HFFc6 (cell line): ENCODE measurements at places on chromosomes 4 and X. TPM values are rescaled to one million over a fixed set of nuclear protein-coding genes. Genes with fewer than 3 reads are reported as not detected.

RGN gene
- total RNA-seq = 0.48 and 2.8 TPM in 2 replicates

SRPK3 gene
- total RNA-seq = 0.27 to 0.51 TPM (median 0.35 TPM) in 3 replicates

HSD17B10 gene
- 78.7 to 97.6 TPM (median 88.3 TPM) in 3 replicates for total RNA-seq

PTTG2 gene
- not detected in 3 replicates for total RNA-seq

MAGEB10 gene
- total RNA-seq = not detected in 3 replicates

DNA sequence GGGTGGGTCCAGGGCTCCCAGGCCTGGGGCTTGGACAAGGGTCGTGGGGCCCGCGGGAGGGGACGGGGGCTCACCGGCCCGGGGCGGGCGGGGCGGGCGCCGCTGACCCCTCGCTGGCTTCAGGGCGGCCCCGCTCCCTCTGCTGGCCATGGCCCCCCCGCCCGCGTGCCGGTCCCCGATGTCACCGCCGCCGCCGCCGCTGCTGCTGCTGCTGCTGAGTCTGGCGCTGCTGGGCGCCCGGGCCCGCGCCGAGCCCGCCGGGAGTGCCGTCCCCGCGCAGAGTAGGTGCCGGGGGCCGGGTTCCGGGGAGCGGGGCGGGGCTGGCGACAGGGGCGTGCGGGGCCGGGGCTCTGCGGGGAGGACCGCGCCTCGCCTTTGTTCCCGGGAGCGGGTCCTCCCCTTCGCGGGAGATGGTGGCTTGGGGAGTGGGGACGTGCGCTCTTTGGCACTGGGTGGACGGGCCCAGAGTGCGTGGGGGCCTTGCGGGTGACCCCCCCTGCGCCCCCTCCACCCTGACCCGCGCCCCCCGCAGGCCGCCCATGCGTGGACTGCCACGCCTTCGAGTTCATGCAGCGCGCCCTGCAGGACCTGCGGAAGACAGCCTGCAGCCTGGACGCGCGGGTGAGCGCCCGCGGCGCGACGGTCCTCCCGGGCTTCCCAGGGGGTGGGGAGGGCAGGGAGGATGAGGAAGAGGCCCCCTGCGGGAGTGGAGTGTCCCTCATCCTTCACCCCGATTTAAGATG is 16.8 kb upstream of the NAT8L start:
- DNase-seq = no peak

DNA sequence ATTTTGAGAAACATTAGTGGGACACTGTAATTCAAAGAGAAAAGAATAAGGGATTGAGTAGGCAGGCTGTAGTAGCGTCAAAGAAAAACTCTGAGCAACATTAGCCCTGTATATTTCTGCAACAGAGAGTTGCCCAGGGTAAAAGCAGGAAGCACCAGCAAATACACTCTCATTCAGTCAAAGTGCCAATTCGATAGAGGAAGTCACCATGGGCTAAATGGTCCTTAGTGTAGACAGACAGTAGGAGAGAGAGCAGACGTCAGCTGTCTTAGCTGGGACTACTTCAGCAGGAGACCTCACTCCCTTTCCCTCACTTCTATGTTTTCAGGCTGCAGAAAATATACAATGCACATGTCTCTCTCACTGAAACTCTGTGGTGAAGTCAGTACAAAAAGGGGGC is 2073.8 kb upstream of the TENM3 start:
- DNase-seq = no peak

- no peak for DNase-seq
Measured at GRCh38 chr4:120508036-120508435, 414.5 kb downstream of the PRDM5 start.

DNA sequence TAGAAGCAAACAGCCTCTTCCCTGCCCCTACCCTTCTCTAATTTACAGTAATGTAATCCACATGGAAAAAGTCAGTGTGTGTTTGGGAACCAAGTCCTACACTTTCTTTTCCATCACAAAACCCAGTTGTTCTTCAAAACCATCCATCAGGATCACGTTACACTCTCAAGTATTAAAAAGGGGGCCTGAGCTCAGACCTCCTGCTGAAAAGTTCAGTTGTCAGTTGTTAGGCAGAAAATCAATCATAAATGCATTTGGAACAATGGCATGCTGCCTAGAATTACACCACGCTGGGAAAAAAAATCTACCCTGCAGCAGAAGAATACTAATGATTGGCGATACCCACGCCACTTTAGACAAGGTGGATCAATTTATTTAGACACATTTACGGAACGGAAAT is 236.5 kb downstream of the PARM1 start:
- DNase-seq = no peak

DNA sequence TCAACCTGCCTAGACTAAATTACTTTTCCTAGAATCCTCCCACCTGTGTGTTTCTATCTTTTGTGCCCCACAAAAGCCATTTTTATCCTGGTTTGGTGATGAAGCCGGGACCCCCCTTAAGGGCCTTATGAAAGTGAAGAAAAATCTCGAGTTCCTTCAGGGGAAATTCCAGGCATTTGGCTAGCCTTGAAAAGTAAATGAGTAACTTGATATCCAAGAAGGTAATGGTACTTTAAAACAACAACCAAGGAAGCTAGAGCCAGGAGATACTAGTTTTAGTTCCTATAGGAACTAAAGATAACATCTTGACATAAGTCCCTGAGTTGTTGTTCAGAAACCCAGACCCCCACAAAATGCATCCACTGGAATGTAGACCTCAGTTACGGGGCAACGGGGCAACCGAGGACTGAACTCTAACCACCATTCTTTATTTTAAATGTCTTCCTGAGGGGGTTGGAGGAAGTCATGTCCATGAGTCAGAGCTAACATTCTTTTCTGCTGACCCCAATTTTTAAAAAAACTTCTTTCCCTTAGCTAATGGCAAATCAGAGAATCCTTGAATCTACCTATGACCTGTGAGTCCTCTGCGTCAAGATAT is 73.9 kb downstream of the VCX3A start:
- DNase-seq = no peak

GRCh38 chrX:107713203-107713542 is 62.4 kb downstream of the TSC22D3 start:
- DNase-seq = no peak

GRCh38 chr4:68176500-68176899 is 46.8 kb upstream of the TMPRSS11F start:
- DNase-seq = no peak

DNA sequence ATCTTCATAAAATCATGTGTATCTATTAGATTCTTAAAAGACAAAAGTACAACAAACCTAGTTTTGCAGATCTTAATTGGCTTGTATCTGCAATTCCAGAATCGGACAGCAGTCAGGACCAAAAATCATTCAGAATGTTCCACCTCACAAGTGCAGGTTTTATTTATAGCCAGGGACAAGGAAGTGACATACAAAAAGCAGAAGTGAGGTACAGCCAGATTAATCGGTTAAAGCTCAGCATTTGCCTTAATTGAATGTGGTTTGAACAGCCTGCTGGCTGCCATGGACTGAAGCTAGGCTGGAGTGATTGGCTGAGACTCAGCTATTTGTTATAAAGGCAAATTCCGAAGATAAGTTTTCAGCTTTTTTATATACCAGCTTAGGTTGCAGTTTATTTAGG is 932.6 kb downstream of the C4orf33 start:
- DNase-seq = no peak

- no peak for DNase-seq
Measured at GRCh38 chrX:138011468-138011867, 445.5 kb downstream of the ZIC3 start.

DNA sequence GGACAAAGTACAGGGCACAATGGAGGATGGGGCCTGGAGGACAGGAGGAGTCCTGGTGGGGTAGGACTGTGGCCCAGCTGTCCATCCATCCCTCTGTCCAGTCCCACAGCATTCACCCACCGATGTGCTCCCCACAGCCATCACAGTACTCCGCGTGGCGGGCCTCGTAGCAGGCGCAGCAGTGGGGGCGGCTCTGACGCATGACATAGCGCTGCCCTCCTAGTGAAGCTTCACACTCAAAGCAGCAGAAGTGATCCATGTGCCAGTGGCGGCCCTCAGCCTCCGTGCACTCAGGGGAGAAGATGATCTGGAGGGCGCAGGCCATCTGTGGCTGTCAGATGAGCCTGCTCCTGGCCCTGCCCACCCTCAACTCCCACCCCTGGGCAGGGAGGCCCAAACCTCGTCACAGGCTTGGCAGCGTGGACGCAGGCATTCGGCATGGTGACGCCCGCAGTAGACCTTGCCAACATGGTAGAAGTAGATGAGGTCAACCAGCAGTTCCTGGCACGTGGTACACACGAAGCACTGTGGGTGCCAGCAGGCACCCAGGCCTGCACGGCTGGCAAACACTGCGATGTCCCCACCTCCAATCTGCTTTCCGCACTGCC is 6.3 kb downstream of the PLP2 start:
- DNase-seq = no peak

DNA sequence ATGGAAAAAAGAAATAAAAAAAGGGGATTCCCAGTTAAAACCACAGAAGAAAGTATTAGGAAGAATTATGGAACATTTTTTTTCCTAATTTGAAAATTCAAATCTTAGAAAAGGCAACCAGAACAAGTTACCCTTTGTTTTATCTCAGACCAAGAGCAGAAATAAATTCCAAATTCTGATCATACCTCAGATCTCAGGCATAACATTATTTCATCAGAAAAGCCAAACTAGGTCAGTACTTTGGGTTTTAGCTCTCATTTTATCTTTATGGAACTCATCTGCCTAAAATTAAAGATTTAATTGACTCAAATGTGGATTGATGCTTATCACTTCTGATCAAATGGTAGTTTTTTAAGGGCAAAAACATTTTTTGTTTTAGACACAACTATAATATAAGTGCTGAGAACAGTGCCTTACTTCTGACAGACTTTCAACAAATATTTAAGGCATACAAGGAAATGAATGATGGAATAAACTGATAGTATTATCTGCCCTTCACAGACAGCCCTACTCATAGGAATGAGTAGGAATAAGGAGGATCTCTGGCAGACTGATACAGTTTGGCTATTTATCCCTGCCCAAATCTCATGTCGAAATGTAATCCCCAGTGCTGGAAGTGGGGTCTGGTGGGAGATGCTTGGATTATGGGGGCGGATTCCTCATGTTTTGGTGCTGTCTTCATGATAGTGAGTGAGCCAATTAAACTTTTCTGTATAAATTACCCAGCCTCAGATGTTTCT is 245.3 kb upstream of the PITX2 start:
- DNase-seq = no peak
